ENCODE measurements at places on chromosomes 1 and 21.

DNA sequence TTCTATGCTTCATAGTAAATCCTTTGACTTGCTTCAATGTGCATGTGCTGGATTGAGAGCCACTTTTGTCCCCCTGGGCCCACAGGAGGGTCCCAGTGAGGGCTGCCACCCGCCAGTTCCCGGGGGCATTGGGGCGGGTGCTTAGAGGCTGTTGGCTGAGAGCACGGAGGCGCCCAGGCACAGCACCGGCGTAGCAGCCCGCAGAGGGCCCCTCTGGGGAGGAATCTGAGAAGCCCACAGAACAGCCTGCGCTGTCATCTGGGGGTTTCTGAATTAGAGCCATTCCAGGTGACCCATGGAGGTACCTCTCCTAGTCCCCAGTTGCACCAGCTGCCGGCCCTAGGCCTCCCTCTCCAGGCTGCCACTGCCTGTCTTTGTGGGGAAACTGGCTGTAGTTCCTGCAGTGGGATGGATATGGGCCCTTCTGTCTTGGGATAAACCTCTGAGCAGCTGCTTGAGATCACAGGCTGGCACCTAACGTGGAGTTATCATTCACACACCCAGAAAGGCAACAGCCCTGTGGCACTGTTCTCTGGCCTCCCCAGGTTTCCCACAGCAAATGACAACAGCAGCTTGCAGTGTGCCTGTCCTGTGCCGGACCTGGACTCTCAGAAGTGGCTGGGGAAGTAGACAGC, 39.5 kb downstream of the TMEM51 start:
- DNase-seq = no peak

DNA sequence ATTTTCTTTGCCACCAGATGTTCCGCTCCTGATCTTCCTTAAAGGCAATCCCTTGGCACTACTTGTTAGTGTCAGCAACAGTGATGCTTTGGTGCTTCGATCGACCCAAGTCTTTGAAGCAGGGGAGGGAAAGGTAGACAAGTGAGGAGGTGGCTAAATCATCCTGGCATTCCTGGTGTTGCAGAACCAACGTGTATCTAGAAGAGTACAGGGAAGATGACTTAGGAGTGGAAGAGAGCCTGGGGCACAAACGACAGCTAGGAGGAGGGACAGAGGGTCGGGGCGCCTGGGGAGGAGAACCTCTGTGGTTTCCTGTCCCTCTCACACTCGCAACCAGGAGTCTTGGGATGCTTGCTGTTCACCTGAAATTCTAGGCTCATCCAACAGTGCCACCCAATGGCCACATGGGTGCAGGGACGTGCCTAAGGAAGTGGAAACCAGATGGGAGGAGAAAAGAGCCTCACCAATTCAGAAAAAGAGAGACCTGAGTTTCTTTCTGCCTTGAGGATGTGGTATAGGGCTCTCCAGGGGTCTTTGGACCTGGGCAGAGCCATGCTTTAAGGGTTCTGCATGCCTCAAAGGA, 9.5 kb upstream of the KCNA2 start:
- DNase-seq = peak; percentile 62

DNA sequence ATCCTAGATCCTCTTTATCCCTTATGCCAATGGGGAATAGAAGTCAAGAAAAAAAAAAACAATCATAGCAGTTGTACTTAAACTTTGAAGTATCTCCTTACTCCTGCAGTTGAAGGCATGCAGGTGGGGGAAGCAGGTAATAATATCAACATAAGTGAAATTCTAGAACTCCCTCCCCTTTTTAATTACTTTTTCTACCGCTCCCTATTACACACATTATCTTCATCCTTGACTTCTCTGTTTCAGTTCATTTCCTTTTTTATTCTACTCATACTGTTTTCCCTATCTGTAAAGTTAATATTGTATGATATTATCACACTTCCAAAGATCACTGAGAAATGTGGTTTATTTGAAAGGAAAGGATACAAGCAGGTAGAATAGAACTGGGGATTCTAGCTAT, 962.0 kb downstream of the PLA2G4A start:
- DNase-seq = no peak

DNA sequence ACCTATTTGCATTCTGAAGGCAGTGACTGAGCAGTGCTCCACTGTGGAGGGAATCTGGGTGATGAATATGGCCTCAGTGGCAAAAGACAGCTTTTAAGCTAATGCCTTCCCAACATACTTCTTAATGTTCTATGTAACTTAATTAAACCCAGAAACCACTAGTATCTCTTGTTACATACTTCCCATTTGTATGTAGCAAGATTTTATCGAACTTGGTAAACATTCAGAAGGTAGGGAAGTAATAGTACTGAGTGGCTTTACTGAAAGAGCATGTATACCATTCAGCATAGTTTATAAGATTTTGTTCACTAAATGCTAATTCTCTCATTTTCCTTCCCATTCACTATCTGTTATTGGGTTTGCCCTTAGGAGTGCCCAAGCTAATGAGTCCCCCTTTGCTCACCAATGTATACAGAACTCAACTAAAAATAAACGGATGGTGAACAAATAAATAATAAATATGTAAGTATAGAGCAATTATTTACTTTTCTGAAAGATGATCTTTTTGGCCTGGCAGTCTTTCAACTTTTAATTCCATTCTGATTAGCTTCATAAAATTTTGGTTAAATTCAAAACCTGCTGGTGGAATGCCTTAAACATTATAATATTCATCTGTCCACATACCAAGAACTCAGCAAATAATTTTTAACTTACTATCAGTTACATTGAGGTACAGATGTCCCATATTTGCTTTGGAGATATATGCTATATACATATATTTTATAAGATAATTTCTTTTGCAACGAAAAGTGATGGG, 204.4 kb downstream of the APP start:
- DNase-seq = no peak

- DNase-seq = peak; percentile 6
Measured at GRCh38 chr1:55146781-55147180, 68.4 kb downstream of the USP24 start.

DNA sequence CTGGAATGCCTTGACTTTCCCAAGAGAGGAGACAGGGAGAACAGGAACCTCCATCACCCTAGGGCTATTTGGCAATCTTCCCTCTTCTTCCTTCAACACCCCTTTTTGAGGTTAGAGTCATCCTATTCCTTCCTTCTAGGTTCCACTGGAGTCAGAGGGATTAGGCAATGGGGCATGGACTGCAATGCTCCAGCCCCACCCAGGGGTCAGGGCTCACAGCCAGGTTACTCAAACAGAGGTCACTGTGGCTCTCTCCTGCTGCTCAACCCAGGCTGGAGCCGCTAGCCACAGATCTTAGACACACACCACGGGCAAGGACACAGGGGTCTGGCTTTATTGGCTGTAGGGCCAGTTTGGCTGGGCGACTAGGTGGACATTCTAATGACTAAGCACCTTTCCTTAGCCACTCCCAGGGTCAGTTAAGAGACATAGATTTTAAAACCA, 145.5 kb upstream of the NRIP1 start:
- no peak for DNase-seq

- no peak for DNase-seq
Measured at GRCh38 chr1:117812869-117813511, 116.4 kb downstream of the GDAP2 start.

DNA sequence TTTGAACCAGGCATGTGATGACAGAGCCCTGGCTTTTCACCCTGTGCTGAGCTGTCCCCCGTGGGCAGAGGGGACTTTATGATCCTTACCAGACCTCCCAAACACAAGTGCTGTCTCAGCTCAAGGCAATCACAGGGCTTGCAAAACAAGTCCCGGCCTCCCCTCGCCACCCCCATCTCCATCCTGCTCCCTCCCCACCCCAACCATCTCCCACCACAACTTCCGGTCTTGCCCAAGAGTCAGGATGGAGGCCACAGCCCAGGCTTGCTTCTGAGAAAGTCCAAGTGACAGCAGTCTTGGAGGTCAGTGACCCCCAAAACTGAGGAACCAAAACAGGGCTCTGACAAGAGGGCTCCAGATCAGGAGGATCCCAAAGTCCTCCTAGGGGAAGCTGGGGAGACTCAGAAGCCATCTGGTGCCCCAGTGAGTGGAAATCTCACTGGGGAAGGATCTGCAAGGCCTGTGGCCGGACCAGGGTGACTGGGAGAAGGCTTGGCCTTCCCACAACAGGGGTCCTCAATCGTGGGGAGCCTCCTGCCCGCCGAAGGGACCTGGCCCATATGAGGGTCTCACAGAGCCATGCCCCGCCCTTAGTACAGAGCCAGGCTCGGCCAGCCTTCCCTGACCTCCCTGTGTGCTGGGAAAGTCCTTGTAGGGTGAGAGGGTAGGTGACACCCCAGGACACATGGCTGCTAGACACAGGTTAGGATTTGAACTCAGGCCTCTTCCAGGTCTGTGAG, 4.5 kb upstream of the SDC3 start:
- DNase-seq = no peak

DNA sequence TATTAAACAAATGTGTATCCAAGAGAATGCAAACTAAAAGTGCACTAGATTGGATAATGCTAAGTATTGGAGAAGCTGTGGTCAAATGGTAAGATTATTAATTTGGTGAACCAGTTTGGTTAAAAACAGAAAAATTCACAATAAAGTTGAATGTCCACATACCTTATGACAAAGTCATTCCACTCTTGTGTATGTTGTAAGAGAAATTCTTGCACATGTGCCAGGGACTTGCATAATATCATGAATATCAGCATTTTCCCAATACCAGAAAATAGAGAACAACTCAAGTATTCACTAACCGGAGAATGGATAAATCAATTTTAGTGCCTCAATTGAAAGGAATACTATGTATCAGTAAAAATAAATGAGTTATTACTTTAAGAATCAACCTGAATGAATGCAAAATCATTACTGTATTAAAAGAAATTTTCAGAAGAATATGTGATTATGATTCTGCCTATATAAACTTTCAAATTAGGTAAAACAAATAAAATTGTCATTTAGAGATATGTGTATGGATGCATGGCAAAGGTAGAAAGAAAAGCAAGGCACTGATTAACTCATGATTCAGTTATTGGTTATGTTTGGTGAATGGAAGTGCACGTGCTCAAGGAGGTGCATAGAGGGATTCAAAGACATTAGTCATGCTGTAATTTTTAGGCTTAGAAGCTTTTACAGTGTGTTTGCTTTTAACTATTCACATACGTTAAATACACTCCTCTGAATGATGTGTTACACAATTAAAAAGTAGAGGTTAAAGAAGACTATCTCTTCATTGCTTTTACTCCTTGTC, 217.4 kb upstream of the KCNK2 start:
- DNase-seq = no peak

All from hindlimb muscle (tissue), 1 donor.